ENCODE measurements at places on chromosomes 16 and 17. TPM values are rescaled to one million over a fixed set of nuclear protein-coding genes. Genes with fewer than 3 reads are reported as not detected.

DNA sequence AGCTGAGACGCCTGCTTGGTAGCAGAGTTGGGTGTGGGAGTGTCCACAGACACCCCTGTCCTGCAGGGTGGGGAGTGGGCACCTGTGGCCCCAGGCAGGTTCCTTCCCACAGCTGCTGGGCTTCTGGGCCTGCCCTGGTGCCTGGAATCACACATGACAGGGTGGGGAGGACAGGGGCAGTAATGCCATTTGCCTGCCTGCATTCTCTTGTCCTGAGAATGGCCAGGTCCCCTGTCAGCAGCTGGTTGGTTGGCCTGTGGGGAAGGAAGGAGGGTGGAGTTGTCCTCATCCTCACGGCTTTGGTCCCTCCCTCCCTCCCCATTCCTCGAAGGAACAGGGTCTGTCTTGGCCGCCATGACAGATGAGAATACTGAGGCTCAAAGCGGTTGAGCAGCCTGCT lies 5.2 kb downstream of the PRSS53 start:
- no peak for DNase-seq

DNA sequence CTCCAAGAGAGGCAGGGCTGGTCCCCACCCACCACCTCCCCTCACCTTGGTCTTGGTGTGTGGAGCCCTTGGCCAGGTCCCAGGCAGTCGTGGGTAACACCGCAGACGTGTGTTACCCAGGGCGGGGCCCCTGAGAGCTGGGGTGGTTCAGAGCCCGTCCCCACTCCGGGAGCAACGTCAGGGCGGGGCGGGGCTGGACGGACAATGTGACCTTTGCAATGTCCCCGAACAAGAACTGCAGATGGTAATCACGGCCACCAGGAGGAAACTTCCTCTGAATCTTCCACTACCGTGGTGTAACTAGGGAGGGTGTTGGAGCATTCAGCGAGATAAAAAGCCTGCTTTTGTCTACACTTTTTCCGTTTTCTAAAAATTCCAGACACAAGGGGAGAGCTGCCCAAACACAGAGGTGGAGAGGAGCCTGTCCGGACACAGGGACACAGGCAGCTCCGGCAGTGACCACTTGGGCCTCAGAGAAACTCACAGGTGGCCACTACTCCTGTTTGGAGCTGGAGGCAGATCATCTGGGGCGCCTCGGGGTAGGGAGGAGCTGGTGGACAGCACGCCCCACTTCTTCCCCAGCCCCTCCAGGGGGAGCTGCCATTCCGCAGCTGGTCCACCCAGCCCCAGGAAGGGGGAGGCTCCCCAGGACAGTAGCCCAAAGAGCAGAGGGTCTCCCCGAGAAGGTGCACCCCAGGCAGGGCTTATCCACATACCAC lies 14.2 kb upstream of the SLC38A10 start:
- peak; percentile 76 for DNase-seq

PHOSPHO1 gene
- total RNA-seq, result 39.0 TPM

KRTAP4-4 gene
- total RNA-seq, result not detected

DNA sequence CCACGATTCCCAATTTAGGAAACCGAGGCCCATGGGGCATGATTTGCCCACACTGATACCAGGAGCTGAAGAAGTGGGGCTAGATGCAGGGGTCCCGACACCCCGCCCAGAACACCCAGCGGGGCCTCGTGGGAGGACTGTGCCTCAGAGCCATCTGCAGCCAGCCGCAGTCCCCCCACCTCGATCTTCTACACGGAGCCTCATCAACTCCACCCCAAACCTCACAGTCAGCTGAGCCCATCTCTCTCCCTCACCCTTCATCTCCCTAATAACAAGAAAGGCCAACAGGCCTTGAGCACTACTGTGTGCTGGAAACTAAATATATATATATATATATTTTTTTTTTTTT lies 4.2 kb downstream of the ITGAE start:
- no peak for DNase-seq

WNT9B gene
- total RNA-seq, result not detected

HS3ST2 gene
- 1.2 TPM for total RNA-seq

- no peak for DNase-seq
These were observed 229.4 kb downstream of the CCDC182 start for GRCh38 chr17:57515662-57516211.

DNA sequence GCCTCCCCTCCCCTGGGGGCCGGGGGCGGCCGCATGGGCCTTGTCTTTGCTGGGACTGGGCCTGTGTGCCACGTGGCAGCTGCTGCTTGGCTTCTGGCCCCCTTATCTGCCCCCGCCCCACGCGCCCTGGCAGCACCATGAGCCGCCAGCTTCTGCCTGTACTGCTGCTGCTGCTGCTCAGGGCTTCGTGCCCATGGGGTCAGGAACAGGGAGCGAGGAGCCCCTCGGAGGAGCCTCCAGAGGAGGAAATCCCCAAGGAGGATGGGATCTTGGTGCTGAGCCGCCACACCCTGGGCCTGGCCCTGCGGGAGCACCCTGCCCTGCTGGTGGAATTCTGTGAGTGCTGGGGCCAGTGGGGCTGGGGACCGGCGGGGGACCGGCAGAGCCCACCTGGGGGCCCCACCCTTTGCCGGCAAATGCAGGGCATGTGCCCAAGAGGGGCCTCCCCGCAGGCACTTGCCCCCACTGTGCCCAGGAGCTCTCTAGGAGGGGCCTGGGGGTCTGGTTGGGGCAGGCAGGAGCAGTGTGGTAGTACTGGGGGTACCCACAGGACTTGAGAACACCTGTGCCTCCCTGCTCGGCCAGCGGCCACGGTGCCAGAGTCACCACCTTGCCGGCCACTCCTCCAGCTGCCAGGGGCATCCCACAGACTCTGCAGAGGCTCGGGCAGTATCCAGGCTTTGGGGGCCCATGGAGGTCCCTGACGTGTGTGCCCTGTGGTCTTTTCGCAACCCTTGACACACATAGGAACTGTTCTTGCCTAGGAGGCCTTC lies at the start of gene PDIA2:
PDIA2 (plus strand) TSS at position 132 of the 773 bp plus-strand sequence; CDS start at position 138, 6 bp downstream.
- no peak for DNase-seq
